ENCODE measurements at places on chromosomes 3 and 15. TPM values are rescaled to one million over a fixed set of nuclear protein-coding genes. Genes with fewer than 3 reads are reported as not detected.

The SLC41A3 gene
- total RNA-seq: 31.0 TPM

The LRTM1 gene
- not detected for total RNA-seq

The CHRNB4 gene
- 0.10 TPM for total RNA-seq

The GP9 gene
- not detected for total RNA-seq

The TM6SF1 gene
- total RNA-seq: 3.4 TPM

The CAMP gene
- not detected for total RNA-seq

The GPR87 gene
- total RNA-seq: 3.5 TPM

The PLSCR5 gene
- total RNA-seq: not detected

The ST3GAL6 gene
- 8.7 TPM for total RNA-seq

The CCDC12 gene
- 52.2 TPM for total RNA-seq

The B3GNT5 gene
- total RNA-seq: 5.0 TPM

The CCR5 gene
- 0.57 TPM for total RNA-seq

The ZIC1 gene
- 0.08 TPM for total RNA-seq

The DNASE1L3 gene
- total RNA-seq: 2.4 TPM

The SLCO2A1 gene
- 7.8 TPM for total RNA-seq

The ASB14 gene
- total RNA-seq: not detected

The CACNA1D gene
- 5.7 TPM for total RNA-seq

The ASB7 gene
- total RNA-seq: 11.8 TPM

The SPSB4 gene
- 3.4 TPM for total RNA-seq

The ZDHHC23 gene
- total RNA-seq: 2.8 TPM

The CERS3 gene
- 0.27 TPM for total RNA-seq

The KCNMB2 gene
- total RNA-seq: 1.3 TPM

The STRIT1 gene
- not detected for total RNA-seq

The TRIM42 gene
- not detected for total RNA-seq

The TMCO5A gene
- not detected for total RNA-seq

The GOLGA8Q gene
- 7.5 TPM for total RNA-seq

The ROPN1B gene
- total RNA-seq: not detected

The PSTPIP1 gene
- 10.6 TPM for total RNA-seq

The GHSR gene
- total RNA-seq: not detected

The AMIGO3 gene
- not detected for total RNA-seq

The AAGAB gene
- total RNA-seq: 36.5 TPM

The TEX55 gene
- total RNA-seq: not detected
